ENCODE measurements at places on chromosomes 16 and 17.

- DNase-seq, result no peak
Observed at GRCh38 chr16:73252446-73252845, 204.5 kb upstream of the ZFHX3 start.

- DNase-seq, result no peak
Observed at GRCh38 chr17:50150354-50151040, at the start of gene PPP1R9B. Gene PPP1R9B, minus strand, starts transcription at chr17:50150677. Its CDS starts 164 bp downstream, at chr17:50150513.

GRCh38 chr17:45353043-45353442, 36.2 kb upstream of the MAP3K14 start:
- DNase-seq, result no peak

DNA sequence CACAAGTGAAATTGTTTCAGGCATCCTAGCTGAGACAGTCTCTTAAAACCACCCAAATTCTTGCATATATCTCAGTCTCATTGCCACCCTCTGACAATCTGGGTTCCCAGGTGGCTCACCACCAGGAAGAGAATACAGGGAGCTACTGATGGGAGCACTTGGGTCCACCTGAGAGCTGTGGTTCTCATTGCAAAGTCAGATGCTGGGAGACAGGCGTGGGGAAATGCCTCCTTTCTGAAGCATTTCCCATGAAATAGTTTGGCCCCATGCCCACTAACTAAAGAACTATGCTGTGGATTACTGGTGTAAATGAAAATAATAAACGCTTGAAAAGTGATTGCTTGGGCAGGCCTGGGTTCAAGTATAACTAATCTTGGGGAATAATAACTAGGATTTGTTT, 70.3 kb downstream of the CMC2 start:
- DNase-seq, result no peak

DNA sequence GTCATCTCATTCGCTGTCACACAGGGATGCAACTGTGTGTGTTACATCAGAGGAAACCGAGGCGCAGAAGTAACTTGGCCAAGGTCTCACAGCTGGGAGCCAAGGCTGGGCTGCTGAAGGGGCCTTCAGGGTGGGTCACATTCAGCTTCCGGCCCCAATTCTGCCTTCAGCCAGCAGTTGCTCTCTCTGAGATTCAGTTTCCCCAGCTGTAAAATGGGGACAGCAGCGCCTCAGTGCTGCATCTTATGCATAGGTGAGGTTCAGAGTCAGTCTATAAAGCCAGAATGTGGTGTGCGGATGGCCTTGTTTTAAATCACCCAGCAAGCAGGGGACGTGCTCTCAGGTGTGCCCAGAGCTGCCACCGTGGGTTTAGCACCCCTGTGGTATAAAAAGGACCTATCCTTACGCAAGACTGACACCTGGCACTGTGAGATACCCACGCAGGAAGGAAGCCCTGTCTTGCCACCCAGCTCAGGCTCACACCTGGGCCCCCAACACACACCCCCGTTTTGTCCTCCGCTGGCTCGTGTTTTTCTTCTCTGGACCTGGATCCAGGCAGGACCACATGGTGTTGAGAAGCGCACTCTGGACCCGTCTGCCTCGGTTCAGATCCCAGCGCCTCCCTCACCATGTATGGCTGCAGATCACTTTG, 94.6 kb upstream of the GSE1 start:
- DNase-seq, result no peak

DNA sequence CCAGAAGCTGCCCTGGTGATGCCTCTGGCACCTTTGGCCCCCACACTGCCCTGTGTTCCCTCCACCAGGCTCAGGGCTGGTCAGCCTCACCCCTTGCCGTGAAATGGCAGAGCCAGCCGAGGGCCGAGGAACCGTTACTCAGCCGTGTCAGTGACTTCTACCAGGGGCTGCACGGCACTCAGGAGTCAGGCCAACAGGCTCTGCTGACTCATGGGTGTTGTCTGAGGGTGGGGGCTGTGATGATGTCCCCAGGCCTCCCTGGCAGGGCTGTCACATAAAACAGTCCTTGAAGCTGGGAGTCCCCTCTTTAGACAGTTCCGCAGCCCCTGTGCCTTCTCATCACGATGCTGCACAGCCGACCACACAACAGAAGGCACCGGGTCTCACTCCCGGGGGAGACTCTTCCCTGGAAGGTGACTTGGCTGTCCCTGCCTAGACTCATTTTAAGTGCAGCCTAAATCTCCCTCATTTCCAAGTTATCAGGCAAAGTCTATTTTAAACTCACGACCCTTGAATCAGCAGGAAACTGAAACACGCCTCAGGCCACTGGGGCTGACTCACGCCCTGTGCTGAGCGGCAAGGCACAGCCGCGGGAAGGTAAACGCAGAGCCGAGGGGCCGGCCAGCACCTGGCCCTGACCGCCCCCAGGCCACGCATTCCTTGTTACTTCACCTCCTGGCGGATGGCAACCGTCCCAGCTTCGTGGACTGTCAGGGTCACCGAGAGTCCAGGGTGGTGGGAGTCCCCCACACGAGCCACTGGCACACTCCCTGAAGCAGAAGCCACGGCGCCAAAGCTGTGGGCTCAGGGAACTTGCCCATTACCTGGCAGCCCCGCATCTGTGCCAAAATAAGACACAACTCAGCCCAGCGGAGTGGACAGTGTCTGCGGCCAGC, 102.6 kb downstream of the ZNF778 start:
- no peak for DNase-seq

DNA sequence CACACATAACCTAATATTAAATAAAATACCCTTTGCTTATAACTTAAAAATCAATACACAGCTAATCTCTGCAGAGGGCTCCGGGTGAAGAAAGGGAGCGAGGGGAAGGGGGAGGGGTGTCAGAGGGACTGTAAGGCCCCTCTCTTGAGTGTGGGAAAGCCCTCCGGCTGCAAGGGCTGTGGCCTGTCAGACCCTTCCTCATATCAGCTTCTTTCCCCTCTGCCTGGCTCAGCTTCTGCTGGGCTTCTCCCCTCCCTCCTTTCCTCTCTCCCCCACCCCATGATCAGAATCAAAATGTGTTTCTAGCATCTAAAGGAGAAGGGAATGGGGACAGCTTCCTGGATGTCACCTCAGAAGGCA, 4.6 kb upstream of the SCRN2 start:
- no peak for DNase-seq

GRCh38 chr16:1188432-1189189, 35.7 kb downstream of the CACNA1H start:
- no peak for DNase-seq

DNA sequence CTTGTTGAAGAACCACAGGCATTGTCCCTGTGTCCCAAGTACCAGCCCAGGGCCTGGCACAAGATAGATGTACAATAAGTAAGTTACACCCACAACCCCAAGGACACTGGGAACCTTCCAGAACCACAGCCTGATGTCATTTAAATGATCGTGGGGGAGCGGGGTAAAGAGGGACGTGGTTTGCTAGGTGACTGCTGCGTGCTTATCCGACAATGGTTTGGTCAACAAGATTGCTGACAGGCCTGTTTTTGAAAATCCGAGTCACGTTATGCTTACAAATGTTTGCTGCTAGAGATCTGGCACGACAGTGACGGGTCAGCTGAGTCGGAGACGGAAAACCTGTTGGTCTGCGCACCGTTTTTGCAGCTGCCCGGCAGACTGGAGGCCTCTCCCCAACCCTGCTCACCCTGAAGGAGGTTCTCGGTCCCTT, 22.8 kb downstream of the COTL1 start:
- no peak for DNase-seq

DNA sequence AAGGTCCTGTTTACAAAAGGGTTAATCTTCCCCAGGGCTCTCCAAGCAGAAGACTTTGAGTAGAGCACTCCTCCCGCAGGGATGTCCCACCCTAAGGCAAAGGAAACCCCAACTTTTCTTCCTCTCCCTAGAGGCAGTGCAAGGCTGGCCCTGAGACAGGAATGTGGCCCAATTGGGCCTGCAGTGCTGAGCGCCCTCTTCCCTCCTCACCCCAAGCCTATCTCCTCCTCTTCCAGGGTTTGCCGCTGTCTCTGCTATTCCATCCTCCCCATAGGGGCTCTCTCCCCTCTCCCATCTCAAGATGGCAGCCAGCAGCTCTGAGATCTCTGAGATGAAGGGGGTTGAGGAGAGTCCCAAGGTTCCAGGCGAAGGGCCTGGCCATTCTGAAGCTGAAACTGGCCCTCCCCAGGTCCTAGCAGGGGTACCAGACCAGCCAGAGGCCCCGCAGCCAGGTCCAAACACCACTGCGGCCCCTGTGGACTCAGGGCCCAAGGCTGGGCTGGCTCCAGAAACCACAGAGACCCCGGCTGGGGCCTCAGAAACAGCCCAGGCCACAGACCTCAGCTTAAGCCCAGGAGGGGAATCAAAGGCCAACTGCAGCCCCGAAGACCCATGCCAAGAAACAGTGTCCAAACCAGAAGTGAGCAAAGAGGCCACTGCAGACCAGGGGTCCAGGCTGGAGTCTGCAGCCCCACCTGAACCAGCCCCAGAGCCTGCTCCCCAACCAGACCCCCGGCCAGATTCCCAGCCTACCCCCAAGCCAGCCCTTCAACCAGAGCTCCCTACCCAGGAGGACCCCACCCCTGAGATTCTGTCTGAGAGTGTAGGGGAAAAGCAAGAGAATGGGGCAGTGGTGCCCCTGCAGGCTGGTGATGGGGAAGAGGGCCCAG, 1.0 kb downstream of the PRRT2 start:
- no peak for DNase-seq

DNA sequence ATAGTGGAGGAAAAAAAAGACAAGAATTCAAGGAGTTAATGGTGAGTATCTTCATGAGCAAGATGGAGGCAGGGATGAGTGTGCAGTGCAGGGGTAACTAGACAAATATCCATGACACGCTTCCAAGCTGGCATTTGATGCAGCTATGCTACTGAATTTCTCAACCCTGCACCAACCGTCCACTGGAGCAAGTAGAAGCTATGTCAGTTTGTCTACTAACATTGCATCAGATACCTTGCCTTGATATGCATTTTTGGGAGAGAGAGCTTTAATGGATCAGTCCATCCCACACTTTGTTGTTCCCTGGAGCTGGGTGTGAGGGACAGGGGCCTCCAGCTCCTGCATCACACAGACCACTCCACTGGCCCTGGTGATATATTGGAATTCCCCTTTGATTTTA, 16.4 kb downstream of the CCL11 start:
- DNase-seq, result no peak

DNA sequence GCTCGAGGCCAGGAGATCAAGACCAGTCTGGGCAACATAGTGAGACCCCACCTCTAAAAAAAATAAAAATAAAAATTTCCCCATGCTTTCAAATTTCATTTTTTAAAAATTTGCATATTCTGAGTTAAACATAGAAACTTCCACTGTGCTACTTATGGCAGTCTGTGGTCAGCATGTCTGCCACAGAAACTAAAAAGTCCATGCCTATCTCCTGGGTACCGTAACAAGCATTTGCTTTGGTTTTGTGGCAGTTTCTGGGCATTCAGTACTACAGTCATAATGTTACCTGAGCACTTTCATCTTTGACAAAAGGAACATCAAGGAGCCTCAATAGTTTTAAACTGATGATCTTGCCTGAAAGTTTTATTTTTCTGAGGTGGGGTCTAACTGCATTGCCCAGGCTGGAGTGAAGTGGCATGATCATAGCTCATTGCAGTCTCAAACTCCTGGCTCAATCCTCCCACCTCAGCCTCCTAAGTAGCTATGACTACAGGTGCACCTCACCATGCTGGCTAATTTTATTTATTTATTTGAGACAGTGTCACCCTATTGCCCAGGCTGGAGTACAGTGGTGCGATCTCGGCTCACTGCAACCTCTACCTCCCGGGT, 13.2 kb upstream of the ITGA2B start:
- DNase-seq, result no peak

GRCh38 chr17:58329035-58329809, 627 bp upstream of the TSPOAP1 start:
- no peak for DNase-seq

DNA sequence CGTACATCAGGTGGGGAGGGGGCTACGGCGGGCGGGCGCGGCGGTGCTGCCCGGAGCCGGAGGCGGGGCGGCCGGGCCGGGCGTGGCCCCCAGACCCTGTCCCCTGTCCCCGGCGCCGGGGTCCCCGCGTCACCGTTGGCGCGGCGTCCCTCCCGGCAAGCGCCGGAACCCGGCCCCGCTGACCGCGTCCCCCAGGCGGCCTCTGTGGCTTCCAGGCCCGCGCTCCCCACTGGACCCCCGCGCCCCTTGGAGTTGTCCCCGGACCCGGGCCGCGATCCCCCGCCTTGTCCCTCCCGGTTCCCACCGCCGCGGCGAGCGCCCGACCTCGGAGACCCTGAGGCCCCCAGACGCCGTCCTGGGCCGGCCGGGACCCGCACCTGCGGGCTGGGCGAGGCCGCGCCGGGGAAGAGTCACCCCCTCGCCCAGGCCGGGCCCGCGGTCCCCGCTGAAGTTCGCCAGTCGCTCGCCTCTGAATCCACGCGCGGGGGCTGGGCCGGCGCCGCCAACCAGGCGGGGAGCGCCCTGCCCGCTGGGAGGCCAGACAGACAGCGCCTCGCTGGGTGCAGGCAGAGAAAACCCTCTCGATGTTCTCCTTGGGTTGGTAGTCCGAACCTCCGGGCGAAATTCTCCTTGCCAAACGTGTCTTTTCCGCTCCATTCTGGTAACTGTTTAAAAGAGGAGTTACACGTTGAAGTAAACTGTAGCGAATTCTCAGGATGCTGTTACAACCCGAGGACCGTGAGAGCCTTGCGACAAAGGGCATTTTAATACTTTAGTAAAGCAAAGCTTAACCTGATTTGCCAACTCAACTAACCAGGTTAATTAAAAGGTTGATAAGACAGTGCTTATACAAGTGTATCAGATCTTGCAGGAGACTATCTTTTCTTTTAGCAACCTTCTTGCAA, 761 bp downstream of the GAN start:
- peak; percentile 7 for DNase-seq

DNA sequence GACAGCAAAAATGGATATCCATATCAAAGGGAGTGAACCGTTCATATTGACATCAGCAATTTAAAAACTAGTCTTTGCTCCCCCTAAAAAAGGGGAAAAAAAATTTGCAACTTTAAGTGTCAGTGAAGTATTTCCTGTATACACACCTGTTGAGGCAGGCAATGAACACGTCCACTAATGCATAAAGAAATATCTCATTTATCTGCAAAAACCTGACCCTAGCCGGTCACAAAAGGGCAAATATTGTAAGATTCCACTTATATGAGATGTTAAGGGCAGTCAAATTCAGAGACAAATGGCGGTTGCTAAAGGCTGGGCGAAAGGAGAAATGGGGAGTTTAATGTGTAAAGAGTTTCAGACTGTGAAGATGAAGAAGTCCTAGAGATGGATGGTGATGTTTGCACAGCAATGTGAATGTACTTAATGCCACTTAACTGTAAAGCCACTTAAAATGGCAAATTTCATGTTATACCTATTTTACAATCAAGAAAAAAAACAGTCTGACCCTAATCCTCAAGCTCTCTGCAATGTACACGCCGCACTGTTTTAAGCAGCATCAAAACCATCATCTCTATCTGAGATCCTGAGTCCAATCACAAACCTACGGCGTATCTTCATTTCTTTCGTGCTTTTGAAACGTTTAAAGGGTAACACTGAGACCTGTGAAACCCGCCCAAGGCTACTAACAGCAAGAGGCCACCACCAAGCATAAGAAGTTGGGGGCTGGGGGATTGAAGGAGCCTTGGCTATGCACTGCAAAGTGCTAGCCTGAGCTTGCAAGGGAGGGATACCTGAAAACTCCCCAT, 1.1 kb downstream of the PARN start:
- no peak for DNase-seq

GRCh38 chr16:5852151-5852550, 754.6 kb upstream of the EEF2KMT start:
- no peak for DNase-seq

All from NCI-H1092 treated with DMSO at 0.1 percent for 48 hours (cell line).